ENCODE measurements at places on chromosomes 7 and 10.

- no peak for DNase-seq
Measured at GRCh38 chr10:131920693-131921092, 19.9 kb downstream of the PPP2R2D start.

DNA sequence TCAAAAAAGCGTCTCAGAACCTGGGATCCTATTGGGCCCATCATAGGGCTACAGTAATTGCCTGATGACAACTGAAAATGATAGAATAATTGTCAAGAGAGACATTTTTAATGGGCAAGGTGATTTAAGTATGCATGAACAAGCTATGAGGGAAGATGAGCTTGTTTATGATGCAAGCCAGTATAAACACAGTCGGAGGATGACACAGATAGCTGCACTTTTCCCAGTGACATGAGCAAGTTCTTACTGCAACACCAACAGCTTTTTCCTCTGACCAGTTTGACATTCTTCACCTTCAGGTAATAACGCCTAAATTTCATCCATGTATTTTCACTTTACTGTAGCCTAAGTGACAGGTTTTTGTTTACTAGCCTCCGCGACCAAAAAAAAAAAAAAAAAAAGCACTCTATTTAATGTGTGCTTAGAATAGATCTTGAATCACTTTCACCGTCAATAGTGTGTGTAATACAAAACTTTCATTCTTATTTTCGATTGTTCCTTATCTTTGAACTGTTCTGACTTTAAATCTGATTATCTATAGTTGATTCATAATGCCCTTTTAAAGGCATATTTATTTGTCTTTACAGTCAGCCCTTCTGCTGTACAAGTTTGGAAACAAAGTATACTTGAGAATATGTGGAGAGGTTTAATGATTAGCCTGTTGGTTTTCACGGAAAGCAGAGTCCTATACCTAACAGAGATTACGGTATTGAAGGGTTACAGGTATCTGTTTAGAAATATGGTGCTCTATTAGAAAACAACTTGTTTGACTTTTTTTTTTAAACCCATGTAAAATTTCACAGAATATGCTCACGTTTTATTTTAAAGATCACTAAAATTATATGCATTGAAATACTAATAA is 1.7 kb downstream of the FOXP2 start:
- DNase-seq, result no peak

- no peak for DNase-seq
Measured at GRCh38 chr10:90859321-90859751, 1.5 kb upstream of the HTR7 start.

DNA sequence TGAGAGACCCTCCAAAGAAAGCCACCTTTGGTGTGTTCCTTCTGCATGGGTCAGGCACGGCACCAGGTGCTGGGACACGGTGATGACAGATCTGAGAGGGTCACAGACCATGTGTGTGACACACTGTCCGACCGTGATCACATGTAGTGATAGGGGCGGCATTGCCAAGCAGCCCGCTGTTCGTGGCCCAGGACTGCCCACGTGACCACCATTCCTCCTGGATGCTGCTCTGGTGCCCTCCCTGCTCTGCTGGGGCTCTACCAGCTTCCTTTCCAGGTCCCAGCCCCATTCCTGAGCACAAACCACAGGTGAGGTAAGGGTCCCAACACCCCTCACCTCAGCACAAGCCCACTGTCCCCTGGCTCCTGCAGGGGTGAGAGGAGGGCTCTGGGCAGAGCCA is 10.1 kb upstream of the SLC18A3 start:
- DNase-seq, result no peak

DNA sequence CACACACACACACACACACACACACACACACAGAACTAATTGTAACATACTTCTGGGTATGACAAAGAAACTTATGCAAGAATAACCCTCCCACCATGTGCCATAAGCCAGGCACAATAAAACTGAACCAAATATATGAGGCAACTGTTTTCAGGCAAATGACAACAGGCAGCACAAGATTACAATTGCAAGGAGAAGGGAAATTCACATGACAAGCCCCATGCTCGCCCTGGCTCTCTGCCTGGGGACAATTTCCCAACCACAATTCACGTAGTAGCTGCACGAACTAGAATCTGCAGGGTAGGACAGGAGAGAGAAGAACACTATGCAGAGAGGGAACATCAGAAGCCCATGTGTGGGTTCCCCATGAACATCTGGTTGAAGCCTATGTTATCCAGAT is 143.3 kb downstream of the CALN1 start:
- DNase-seq, result no peak

DNA sequence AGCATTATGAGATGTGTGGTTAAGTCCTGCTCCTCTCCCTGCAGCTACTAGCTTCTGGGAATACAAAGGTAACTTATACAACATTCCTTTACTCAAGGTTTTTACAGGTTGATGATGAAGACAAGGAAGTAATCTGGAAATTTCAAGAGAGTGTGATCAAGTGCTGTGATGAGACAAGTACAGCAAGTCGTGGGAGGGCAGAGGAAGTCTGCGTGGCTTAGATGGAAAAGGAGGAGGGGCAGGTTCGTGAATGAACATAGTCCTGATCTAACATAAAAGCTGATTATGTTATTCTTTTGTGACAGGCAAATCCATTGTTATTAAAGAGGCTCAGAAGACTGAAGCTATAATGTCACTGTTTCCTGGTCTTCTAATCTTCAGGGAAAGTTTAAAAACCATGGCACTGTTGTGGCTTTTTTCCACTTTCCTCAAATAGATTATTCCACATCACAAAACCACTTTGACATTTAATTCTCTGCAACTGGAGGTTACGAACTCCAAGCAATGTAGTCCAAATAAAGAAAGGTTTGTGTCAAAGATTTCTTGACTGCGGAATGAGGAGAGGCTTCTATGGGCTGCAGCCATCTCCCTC is 84.1 kb downstream of the CPXM2 start:
- DNase-seq, result no peak

GRCh38 chr7:138741453-138741735 is 40.2 kb upstream of the SVOPL start:
- no peak for DNase-seq

GRCh38 chr10:28949005-28950004 is 272.0 kb downstream of the BAMBI start:
- no peak for DNase-seq
